Activated naive CD4-positive, alpha-beta T cell treated with anti-CD3 and anti-CD28 coated beads, Interleukin-2, amount 50 U/mL, for 72 hours (primary cell): ENCODE measurements at places on chromosomes 12 and 14.

- no peak for DNase-seq
These were observed 148.3 kb downstream of the SAMD4A start for GRCh38 chr14:54715239-54715638.

DNA sequence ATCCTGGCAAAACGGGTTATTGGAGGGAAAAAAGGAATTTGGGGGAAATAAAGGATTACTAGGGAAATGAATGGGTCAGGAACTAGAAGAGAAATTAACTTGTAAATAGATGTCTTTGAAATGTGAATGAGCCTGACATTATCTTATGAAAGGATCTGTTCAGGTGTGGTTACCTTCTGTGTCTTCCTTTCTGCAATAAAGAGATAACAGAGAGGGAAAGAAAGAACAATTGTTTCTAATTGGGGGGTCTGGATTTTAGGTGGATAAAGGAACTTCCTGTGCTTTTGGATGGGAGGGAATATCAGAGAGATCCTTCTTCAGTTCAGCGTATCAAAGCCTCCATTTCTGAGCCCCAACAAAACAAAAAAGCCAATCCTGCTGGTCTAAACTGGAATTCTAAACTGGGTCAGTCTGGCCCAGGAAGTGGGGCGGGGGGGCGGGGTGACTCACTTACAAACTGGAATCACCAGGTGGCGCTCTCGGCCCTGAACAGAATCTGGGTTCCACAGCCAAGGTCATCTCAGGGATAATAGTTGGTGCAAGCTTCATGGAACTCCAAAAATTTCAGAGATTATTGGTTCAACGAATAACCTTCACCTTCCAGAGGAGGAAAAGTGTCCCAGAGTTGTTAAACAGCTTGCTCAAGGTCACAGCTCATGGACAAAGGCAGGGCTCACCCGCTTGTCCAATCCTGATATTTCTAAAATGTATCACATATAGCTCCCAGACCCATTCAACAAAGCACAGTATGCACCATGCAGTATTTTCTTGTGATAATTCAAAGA is 15.2 kb upstream of the PEBP1 start:
- DNase-seq, result peak; percentile 64

DNA sequence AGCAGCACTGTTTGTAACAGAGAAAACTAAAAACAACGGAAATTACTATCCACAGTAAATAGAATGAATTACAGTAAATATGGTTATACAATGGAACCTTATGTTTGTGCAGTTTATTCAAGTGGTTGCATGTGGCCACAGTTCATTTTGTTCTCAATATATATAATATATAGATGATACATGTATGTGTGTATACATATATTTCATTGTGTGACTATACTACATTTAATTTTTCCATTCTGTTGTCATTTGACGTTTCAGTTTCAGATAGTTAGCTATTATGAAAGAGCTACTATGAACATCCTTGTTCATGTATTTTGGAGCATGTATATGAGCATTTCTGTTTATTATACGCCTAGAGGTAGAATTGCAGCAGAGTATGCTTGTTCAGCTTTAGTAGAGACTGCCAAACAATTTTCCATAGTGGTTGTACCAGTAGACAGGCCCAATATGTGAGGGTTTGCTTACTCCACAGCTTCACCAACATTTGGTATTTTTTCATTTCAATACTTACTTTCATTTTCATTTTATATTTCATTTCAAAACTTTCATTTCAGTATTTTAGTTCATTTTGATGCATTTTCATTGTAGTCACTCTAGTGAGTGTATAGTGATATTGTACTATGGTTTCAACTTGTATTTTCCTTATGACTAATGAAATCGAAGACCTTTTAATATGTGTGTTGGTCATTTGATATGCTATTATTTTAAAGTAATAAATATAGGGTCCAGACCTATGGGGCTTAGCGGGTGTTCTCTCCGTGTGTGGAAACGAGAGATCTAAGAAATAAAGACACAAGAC is 141.5 kb upstream of the FGD4 start:
- DNase-seq, result no peak

DNA sequence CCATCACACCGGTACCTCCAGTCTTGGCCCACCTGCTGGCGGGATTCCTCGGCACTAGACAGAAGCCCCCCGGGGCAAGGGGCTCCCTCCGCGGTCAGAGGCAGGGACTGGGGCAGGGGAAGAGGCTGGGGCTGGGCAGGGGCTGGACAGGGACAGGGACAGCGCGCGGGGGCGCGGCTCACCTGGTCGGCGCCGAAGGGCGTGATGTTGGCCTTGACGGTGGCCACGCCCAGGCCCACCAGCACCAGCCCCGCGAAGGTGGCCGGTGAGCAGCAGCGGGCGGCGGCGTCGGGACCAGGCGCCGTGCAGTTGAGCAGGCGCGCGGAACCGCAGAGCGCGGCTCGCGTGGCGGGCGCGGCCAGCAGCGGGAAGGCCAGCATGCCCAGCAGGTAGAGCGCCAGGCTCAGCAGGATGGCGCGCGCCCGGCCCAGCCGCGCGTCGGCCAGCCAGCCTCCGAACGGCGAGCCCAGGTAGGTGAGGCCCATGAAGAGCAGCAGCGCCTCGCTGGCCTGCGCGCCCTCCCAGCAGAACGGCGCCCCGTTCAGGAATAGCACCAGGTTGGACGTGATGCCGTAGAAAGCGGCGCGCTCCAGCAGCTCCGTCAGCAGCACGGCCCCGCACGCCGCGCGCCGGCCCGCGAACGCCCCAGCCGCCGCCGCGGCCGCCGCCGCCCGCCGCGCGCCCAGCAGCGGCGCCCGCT is 392 bp downstream of the SLC15A4 start:
- DNase-seq, result peak; percentile 30

- DNase-seq, result no peak
These were observed 341.6 kb downstream of the EMP1 start for GRCh38 chr12:13538136-13538535.

GRCh38 chr14:43140453-43140852 is 1366.6 kb downstream of the FSCB start:
- DNase-seq, result no peak

DNA sequence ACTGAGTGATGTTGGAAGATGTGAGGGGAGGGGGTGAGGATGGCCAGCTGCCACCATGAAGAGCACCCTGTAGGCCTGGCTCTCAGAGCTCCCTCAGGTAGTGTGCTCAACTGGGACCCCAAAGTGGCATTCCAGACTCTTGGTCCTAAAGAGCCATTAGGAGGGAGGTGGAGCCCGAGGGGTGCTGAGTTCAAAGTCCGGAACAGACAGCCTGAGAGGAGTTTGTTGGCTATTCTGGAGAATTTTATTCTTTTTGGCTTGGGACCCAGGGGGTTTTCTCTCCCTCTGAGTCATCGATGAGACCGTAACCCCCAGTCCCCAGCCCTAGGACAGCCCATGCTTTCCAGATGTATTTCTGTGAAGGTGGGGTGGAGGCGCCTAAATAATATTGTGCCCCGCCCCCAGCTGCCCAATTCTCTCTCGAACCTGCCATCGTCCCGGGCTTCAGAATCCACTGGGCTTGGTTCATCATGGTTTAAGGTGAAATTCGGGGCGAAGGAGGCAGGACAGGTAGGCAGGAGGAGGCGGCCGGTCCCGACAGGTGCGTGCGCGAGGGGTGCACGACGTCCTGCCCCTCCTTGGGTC is 690 bp upstream of the RBP5 start:
- DNase-seq, result no peak

- no peak for DNase-seq
These were observed 129.9 kb downstream of the KCNA5 start for GRCh38 chr12:5173511-5174011.

DNA sequence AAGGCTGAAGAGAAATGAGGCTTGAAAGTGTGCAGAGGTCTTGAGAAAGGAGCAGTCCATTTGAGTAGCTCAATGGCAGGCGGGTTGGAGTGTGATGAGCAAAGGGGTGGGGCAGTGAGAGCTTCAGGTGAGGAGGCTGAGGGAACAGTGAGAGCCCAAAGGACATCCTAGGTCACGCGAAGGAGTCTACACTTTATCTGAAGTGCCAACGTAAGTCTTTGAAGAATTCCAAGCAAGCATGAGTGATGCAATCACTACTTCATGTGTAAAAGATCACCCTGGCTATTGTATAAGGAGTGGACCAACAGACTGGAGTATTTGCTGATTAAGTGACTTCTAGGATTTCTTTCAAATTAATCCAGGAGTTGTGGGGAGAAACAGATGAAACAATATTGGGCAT is 159.9 kb upstream of the HIF1A start:
- DNase-seq, result no peak

DNA sequence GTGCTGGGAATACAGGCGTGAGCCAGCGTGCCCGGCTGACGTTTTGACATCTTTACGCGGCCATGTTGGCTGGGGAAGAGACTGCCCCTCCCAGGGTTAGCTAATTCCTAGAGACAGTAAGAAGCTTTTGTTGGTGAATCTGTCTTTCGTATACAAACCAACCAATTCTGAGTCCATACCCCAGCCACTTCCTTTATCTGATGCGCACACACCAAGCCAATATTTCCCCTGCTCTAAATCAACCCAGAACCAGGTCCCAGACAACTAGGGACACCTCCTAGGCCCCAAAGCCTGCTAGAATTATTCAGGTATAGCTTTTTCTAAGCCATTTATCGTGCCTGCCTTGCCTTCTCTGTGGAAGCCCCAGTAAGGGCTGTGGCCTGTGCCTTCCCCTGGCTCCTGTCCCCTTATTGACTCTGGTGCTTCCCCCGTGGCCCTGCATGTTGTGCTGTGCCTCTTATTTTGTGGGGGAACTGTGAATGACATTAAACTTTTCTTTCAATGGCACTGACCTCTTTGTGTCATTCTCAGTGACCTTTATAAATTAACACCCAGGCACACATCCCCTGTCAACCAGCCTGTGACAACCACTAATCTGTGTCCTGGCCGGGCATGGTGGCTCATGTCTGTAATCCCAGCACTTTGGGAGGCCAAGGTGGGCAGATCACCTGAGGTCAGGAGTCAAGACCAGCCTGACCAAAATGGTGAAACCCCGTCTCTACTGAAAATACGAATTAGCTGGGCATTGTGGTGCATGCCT is 10.7 kb upstream of the EVL start:
- peak; percentile 58 for DNase-seq

DNA sequence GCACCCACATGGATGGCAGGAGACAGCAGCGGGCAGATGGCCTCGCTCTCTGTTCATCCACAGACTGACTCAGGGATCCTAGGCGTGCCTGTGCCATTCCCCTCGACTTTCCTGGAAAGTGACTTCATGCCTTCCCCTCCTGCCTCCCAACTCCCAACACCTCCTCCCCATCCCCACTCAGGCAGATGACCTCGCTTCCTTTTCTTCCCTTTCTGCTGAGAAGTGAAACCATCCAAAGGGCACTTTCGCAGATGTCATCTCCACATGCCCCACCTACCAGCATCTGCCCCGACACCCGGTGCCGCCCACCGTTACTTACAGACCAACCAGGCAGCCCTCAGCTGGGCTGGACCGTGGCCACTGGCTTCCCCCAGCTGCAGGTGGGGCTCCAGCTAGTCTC is 29.6 kb downstream of the BEGAIN start:
- DNase-seq, result no peak

- no peak for DNase-seq
These were observed 155.4 kb upstream of the ARHGAP5 start for GRCh38 chr14:31921721-31922120.

- DNase-seq, result no peak
These were observed 827.6 kb downstream of the C12orf50 start for GRCh38 chr12:87201598-87201997.
